ENCODE measurements at places on chromosomes 1 and 21. TPM values are rescaled to one million over a fixed set of nuclear protein-coding genes. Genes with fewer than 3 reads are reported as not detected.

Gene MAPKAPK2
- total RNA-seq: 52.4 TPM

Gene S100A3
- total RNA-seq: 1.4 TPM

Gene ZYG11A
- not detected for total RNA-seq

Gene ADAM30
- 0.05 TPM for total RNA-seq

Gene TFF2
- total RNA-seq: not detected

Gene OR2G6
- total RNA-seq: not detected

Gene PLA2G4A
- total RNA-seq: 9.2 TPM

Gene OR2T33
- total RNA-seq: not detected

Gene ATP1B1
- total RNA-seq: 14.6 TPM

Gene CLIC6
- not detected for total RNA-seq

Gene CYP4Z1
- total RNA-seq: not detected

Gene GBP7
- total RNA-seq: not detected

Gene LCE1C
- not detected for total RNA-seq

Gene NBPF4
- not detected for total RNA-seq

Gene SLC25A34
- total RNA-seq: 0.69 TPM

Gene SIK1
- total RNA-seq: 9.0 TPM

Gene MR1
- 14.9 TPM for total RNA-seq

Gene ADGRB2
- total RNA-seq: 28.5 TPM

Gene FAM43B
- total RNA-seq: not detected

Gene RAP1A
- total RNA-seq: 25.8 TPM

Gene LCK
- total RNA-seq: not detected

Gene CLCNKA
- not detected for total RNA-seq

Gene GNG12
- total RNA-seq: 149 TPM

Gene NUDT4B
- total RNA-seq: 10.4 TPM

Gene GIPC2
- total RNA-seq: 1.2 TPM

Gene KLHDC8A
- total RNA-seq: not detected

Gene TAGLN2
- 379 TPM for total RNA-seq

Gene SLC6A17
- total RNA-seq: 0.60 TPM

Gene DENND2D
- 3.9 TPM for total RNA-seq

Gene OR10Z1
- total RNA-seq: not detected

Gene DRAXIN
- total RNA-seq: 1.2 TPM

Gene NKAIN1
- not detected for total RNA-seq

Gene ALG14
- 1.8 TPM for total RNA-seq

Gene HHIPL2
- not detected for total RNA-seq

Gene RAB42
- total RNA-seq: 4.5 TPM

All from smooth muscle cell of the umbilical artery (primary cell).